ENCODE measurements at places on chromosomes 1 and 21.

DNA sequence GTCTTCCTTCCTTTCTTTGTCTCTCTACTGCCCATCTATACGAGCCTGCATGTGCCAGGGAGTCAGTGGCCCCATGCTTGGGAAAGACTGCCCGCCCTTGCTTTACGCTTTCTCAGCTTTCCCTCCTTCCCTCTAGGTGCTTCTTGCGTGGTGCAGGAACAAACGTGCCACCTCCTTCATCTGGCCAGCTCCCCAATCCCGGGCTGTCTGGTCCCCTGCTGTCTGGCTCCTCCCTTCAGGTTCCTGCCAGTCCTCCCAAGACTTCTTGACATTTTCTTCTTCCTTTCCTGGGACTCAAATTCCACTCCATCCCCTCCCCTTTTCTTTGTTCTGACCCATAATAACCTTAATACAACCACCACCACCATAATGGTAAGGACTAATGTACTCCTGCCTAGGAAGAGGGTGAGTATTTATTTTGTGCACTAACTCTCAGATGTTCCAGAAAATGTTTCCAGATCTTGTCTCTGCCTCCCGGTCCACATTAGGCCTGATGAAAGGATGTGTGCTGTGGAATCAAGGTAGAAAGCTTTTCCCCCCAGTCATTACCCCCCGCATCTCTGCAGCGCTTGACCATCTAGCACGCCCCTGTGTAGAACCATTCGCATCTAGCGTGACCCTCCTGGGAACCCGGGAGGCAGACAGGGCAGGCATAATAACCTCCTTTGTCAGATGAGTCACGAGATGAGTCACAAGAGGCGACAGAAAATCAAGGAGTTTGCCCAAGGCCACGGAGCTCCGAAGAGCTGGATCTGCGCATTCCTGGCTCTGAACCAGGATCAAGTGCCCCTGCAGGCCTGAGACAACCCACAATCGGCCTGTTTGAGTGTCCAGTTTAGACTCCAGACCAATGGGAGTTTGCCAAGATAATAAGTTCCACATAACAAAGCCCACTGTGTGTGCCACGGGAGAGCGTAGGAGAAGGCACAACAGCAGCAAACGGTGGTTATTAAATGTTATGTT lies 60.1 kb upstream of the NEK2 start:
- no peak for DNase-seq

GRCh38 chr1:201226178-201226514 lies 35.5 kb downstream of the IGFN1 start:
- DNase-seq, result no peak

DNA sequence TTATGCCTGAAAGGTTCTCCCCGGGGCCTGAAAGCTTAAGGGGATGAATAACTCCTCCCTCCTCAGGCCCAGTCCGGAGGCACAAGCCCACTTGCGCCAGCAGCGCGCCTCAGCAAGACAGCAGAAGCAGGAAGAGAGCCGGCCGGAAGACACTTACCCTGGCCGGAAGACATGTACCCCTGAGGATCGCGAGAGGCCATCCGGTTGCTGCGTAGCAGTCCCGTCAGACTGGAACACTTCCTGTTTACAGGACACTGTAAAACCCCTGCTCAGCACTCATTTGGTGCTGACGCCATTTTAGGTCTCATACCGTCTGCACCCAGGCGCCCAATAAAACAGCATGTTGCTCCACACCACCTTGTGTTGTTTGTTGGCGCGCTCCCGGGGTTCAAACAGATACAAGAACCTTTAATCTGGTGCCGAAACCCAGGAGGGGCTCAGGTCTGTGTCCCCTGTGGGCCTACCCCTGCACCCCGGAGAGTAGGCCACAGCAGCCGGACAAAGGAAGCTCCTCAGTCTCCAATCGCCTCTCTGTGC lies 30.3 kb downstream of the VN1R5 start:
- no peak for DNase-seq

- DNase-seq, result no peak
Observed at GRCh38 chr1:147560765-147561471, 19.6 kb downstream of the BCL9 start.

GRCh38 chr1:11302366-11302765 lies 29.4 kb downstream of the UBIAD1 start:
- DNase-seq, result no peak

GRCh38 chr1:34851431-34852105 lies 8.0 kb downstream of the SMIM12 start:
- no peak for DNase-seq

DNA sequence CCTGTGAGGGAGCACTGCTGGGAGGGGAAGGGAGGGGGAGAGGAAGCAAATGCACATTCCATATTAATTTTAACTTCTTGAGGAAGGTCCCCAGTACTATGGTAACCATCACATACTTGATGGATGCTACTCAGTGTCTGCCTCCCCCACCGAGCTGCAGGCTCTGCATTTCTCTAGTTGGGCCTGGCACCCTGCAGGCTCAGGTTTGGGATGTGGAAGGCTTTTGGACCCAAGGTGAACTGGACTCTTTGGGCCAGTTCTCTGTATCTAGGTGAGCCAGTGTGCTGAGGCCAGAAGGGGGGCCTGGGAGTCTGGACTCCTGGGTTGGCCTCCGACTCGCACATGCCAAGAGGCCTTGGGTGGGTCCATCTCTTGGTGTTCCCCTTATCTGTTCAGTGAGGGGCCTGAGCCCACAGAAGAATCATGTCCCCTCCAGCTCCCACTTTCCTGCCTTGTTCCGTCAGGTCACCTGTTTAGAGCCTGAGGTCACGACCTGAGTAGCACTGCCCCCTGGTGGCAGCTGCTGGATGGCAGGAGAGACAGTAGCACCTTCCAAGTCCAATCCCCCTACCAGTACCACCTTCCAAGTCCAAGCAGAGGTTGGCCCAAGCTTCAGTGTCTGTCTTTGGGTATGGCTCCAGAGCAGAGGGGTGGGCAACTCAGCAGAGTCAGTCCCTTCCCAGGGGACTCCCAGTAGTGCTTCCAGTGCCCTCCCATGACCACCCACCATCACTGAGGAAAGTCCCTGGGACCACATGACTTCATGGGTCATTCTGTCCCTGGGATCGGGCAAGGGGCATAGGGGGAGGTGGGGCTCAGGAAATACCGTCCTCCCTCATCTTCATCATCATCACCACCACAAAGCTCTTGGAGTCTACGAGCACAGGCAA lies 241.8 kb downstream of the TRABD2B start:
- DNase-seq, result peak; percentile 42

- no peak for DNase-seq
Observed at GRCh38 chr21:21002153-21002552, 3.9 kb downstream of the NCAM2 start.

- no peak for DNase-seq
Observed at GRCh38 chr1:107019166-107019565, 37.3 kb upstream of the PRMT6 start.

DNA sequence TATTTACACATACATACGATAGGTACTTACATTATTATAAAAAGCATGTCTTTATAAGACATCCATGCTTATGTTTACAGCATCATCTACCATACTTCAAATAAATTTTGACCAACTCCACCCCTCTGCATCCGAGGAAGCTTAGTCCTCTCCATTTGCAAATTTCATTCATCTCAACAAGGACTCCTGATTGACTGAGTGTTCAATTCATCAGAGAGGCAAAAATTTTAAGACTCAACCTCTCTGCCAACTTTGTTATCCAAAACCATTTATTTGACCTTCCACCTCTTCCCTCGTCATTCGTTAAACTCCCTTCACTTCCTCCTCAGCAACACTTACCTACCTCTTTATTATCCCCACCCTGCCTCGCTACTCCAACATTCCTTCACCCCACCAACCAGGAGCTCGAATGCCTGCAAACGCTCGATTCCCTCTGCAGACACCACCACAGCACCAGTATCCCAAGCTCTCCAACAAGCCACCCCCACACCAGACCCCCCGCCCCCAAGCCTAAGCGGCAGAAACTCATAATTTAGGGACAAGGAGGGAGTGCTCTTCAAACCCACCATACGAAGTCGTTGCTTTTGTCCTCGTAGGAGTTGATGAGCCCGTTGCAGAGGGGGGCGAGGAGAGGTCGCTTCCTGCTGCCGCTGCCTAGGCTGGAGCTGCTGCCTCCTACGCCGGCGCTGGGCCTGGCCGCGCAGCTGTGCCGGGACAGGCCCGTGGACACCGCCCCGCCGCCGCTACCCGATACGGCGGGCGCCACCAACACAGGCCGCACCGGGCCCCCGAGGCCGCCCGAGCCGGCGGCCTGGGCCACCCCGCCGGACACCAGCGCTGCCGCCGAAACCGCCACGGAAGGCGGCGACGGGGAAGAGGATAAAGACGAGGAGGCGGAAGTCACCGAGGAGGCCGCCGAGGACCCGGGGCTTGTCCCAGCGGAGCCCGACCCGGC lies 803 bp downstream of the COP1 start:
- DNase-seq, result peak; percentile 33

DNA sequence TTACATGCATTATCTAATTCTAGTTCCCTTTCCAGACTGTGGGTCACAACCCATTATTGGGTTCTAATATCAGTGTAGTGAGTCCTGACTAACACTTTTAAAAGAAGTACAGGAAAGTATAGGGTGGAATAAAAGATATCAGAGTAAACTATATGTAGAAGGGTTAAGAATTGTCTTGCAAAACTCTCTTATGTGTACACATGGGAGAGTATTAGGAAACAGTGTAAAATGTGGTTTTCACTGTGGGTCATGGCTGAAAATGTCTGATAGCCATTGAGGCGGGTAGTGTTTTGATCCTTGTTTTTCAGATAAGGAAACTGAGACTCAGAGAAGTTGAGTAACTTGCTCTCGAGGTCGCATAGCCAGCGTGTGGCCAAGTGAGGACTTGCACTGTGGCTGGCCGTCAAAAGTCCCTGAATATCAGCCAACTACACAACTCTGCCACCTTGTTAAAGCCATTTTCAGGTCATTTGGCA lies 18.5 kb upstream of the MTARC1 start:
- DNase-seq, result peak; percentile 48

GRCh38 chr1:182192215-182192614 lies 130.7 kb upstream of the ZNF648 start:
- no peak for DNase-seq

GRCh38 chr1:178126741-178127185 lies 32.9 kb downstream of the RASAL2 start:
- DNase-seq, result no peak

GRCh38 chr1:160659566-160659965 lies 12.7 kb upstream of the SLAMF1 start:
- no peak for DNase-seq

DNA sequence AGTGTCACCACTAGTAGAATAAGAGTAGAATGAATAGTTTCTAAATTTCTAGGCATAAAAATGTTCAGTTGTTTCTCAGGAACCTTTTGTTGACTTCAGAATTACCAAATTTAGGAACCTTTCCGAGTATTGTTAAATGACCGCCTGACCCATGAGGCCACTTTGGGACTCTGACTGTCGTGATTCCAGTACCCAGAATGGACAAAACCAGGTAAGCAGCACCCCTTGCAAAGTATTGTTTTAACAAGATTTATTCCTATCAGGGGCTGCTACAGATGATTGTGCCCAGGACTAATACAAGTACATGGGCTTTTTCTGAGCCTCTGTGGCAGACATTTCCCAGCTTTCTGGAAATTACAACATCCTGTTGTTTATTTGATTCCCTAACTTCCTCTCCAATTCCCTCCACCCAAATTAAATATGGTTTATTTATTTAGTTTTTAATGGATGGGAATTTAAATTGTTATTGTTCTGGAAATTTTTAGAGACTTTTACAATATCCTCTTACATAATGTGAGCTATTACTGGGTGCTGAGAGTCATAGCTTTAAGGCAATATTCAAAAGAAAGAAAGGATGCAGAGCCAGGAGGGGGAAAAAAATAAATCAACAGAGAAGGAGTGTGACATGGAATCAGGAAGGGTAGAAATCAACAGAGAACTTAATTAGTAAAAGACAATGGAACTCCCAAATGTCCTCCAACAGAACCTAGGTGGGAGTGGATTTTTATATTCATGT lies 37.4 kb upstream of the NTPCR start:
- no peak for DNase-seq

- no peak for DNase-seq
Observed at GRCh38 chr1:72075425-72075824, 206.9 kb downstream of the NEGR1 start.

DNA sequence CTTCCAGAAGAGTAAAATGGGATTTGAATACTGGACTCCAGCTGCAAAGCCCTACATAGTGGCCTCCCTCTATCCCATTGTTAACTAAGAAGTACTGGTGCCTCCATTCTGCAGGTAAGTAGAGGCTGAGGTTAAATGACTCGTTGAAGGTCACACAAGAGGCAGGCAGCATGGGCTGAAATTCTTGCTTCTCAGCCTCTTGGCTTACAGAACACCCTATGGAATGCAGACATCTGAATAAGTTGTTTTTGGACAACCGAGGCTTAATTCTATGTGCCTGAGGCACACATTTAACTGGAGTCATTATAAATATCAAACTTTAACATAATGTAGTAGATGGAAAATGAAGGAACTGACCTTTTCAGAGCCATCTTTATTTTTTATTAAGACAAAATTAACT lies 5.7 kb downstream of the DNAJC11 start:
- no peak for DNase-seq

- no peak for DNase-seq
Observed at GRCh38 chr21:40331804-40332203, 464.6 kb downstream of the PCP4 start.

GRCh38 chr1:112172294-112172882 lies 182.9 kb upstream of the KCND3 start:
- DNase-seq, result peak; percentile 26

- no peak for DNase-seq
Observed at GRCh38 chr1:219350172-219350931, 176.7 kb downstream of the LYPLAL1 start.

DNA sequence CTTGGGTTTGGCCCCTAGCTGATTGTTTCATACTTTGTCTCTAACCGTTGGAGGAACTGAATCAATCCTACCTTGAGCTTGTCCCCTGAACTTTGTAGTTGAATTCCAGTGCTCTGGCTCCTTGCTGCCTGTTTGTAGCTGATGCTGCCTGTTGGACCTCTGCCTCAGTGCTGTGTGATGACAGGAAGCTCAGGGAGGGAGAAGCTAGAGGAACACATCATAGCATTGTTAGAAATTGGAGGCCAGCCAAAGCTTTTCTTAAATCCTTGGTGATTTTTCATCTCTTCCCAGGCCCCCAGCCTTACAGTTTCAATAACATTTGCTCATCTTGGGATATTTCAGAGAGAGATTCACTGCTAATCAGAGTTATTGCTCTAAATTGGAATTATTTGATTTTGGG lies 34.0 kb downstream of the MACF1 start:
- DNase-seq, result no peak

DNA sequence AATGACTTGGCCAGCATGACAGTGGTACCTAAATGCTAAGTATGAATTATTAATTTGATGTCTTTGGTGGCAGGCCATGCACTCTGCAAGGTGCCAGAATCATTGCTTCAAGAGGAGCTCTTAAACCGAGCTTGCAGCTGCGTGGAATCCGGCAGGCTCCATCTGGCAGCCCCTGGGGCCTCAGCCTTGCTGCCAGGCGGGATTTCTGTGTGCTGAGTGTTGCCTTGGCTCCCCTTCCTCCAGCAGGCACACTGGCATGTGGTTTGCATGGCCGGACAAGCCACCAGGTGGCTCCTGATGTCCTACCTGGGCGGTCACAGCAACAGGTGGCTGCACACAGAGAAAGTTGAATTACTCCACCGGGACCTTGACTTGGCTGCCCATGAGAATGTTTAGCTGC lies 155.4 kb downstream of the URB2 start:
- DNase-seq, result no peak

- DNase-seq, result no peak
Observed at GRCh38 chr1:81308191-81308590, 492.5 kb upstream of the ADGRL2 start.

Data from hematopoietic multipotent progenitor cell treated with erythropoietin and hydrocortisone succinate and interleukin-3 and kit ligand, for 8 days (in vitro differentiated cells).